ENCODE measurements at places on chromosomes 16 and 17.

GRCh38 chr16:82384949-82385348, 214.9 kb upstream of the MPHOSPH6 start:
- DNase-seq = no peak

- DNase-seq = no peak
These were observed 93.8 kb downstream of the GRIN2A start for GRCh38 chr16:10088380-10088793.

GRCh38 chr16:85423631-85424030, 189.5 kb upstream of the GSE1 start:
- DNase-seq = no peak

DNA sequence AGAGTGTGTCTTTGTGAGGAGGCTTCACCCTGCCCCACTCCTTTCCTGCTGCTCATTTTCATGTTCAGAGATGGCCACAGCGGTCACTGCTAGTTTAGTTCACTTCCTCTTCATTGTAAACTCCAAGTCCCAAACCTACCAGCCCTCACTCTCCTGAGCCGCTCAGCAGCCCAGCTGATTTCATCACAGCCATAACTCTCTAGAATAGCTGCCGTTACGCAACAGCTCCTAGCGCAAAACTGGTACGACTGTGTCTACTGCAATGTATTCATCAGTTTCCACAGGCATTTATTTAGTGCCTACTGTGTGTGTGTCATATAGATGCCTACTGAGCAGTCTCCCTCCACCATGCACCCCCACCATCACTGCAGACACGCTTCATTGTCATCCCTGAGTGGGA, 233.5 kb upstream of the RPL38 start:
- no peak for DNase-seq

GRCh38 chr17:40873801-40874200, 6.8 kb upstream of the KRT12 start:
- no peak for DNase-seq

DNA sequence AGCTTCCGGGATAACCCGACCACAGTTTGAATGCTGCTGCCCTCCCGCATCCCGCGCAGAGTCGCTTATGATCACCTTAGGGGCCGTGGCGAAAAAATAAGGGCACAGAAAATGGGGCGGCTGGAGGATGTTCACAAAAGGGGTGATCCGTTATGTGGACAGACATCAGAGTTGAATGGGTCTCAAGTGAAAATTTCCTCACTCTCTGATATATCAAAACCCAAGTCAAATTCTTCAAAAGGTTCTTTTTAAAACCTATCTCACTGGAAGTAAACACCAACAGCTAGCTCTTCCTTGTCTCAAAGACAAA, 400 bp upstream of the CEP112 start:
- no peak for DNase-seq

- DNase-seq = no peak
These were observed 747.1 kb downstream of the KCNJ2 start for GRCh38 chr17:70916469-70916868.

GRCh38 chr17:72950242-72950931, 142.1 kb downstream of the SLC39A11 start:
- DNase-seq = no peak

- no peak for DNase-seq
These were observed 121.1 kb downstream of the SOCS1 start for GRCh38 chr16:11134722-11135463.

DNA sequence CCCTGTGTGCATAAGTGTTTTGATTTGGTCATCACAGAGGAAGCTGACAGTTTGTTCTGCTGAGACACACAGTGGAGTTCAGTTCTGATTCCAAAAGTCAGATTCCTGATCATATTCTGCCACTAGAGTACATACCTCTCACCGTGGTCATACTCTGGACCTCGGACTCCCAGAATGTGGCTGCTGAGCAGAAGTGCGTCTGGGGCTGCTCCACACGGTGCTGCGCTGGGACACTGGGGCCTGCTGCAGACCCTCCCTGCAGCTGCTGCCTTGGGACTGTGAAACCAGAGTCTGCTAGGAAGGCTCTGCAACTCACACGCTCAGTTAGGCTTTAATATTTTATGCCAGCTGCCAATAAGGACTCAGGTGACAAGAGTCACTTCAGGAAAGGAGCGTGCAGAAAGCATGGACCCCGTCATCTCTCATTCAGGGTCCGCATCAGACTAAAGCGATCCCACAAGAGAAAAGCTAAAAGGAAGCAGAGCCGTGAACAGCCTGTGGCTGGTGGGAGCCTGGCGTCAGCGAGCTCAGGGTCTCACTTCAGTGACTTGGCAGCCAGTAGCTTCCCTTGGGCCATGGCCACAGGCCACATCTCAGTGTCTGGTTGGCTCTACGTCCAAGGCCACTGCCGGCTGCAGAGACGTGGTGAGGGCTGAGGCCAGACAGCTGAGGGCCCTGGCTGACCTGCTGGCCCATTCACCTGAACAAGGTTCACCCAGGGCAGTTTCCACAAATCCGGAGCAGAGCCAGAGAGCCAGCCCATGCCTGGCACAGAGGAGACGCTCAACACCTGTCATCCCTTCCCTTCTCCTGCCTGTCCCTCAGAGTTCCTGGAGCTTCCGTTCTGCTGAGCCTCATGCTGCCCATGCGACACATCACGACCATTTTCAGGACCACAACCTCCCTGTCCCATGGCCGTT, 24.7 kb upstream of the KIFC3 start:
- no peak for DNase-seq

- no peak for DNase-seq
These were observed 36.3 kb downstream of the OR1D5 start for GRCh38 chr17:3026856-3027751.

DNA sequence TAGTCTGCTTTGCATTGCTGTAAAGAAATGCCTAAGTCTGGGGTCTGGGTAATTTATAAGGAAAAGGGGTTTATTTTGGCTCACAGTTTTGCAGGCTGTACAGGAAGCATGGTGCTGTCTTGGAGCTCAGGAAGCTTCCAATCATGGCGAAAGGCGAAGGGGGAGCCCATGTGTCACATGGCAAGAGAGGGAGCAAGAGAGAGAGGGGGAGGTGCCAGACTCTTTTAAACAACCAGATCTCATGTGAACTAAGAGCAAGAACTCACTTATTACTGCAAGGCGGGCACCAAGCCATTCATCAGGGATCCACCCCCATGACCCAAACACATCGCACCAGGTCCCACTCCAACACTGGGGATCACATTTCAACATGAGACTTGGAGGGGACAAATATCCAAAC, 148.2 kb upstream of the HS3ST2 start:
- DNase-seq = no peak

- peak; percentile 40 for DNase-seq
These were observed 4.7 kb downstream of the NOD2 start for GRCh38 chr16:50697881-50698767.

GRCh38 chr16:868846-869822, 68.6 kb upstream of the GNG13 start:
- DNase-seq = no peak

DNA sequence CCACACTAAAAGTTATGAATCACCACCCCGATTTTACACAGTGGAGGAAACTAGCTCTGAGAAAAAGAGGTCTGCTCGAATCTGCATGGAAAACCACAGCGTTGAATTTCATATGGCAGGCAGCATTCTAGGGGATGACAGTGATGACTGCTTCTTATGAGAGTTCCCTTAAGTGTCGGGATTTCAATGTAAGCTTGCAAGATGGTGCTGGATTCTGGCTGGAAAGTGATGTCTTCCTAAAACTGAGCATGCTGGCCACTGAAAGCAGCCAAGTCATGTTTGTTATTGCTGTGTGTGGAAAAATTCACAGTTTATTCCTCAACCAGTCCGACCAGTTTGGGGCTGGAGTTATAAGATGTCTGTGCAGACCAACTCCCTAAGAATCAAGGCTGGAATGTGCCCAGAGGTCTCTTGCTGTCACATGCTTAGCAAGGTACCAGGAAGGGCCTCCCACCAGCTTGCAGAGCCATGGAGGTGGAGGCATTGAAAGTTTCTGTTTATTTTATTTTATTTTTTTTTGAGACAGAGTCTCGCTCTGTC, 37.2 kb upstream of the GAN start:
- no peak for DNase-seq

GRCh38 chr17:47717261-47717697, 15.8 kb upstream of the TBX21 start:
- no peak for DNase-seq

- no peak for DNase-seq
These were observed 27.1 kb upstream of the JPH3 start for GRCh38 chr16:87575027-87575804.

- DNase-seq = no peak
These were observed at the start of gene PIPOX for GRCh38 chr17:29042679-29043538. TSS of gene PIPOX (plus strand) at chr17:29043141. CDS start at chr17:29043226, 85 bp downstream.

DNA sequence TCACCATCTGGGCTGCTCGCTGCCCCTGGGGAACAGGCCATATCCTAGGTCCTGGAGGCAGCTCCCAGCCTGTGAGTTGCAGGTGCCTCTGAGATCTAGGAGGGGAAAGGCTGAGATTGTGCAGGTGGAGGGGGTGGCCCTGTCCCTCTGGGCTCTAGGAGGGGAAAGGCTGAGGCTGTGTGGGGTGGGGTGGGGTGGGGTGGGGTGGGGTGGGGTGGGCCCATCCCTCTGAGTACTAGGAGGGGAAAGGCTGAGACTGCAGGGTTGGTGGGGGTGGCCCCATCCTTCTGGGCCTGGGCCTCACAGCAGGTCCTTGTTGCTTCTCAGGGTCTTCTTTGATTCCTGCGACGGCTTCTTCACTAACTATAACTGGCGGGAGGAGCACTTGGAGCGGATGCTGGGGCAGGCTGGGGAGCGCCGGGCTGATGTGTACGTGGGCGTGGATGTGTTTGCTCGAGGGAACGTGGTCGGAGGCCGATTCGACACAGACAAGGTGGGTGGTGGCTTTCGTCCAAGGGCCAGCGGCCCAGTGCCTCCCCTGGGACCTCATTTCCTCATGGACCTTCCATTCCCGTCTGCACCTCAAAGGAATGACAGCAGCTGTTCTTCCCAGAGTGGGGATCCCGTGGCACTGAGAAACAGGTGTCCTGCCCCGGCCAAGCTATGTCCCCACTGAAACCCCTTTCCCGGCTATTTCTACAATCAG, 7.1 kb downstream of the ENGASE start:
- DNase-seq = no peak

DNA sequence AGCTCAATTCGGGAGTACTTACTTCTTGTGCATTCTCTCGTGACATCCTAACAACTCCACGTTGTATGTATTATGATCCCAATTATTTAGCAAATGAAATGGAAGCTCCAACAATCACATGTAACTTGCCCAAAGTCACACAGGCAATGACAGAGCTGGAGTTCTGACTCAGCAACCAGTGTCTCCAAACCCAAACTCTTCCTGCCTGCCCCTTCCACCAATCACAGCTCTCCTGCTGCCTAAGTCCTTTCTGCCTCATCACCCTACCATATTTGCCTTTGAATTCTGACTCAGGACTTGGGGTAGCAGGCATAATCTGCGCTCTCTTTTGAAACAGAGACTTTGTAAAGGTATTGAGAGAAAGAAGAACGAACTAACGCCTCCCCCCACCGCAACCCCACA, 245.2 kb upstream of the MAF start:
- DNase-seq = no peak

DNA sequence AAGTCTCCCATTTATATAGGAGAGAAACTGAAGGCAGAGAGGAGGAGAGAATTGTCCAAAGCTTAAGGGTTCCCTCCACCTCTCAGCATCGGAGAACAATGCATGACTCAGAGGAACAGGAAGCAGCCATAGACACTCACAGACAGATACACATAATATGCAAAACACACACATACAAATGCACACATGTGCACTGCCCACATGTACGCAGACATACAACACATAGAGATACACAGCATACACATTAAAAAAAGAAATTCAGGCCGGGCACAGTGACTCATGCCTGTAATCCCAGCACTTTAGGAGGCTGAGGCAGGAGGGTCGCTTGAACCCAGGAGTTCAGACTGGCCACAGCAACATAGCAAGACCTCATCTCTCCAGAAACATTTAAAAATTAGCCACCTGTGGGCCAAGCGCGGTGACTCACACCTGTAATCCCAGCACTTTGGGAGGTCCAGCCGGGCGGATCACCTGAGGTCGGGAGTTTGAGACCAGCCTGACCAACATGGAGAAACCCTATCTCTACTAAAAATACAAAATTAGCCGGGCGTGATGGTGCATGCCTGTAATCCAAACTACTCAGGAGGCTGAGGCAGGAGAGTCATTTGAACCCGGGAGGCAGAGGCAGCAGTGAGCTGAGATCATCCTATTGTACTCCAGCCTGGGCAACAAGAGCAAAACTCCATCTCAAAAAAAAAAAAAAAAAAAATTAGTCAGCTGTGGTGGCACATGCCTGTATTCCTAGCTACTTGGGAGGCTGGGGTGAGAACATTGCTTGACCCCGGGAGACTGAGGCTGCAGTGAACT, 11.3 kb downstream of the ERAL1 start:
- DNase-seq = no peak

GRCh38 chr17:77471984-77472461, 331.3 kb downstream of the SEC14L1 start:
- DNase-seq = no peak

DNA sequence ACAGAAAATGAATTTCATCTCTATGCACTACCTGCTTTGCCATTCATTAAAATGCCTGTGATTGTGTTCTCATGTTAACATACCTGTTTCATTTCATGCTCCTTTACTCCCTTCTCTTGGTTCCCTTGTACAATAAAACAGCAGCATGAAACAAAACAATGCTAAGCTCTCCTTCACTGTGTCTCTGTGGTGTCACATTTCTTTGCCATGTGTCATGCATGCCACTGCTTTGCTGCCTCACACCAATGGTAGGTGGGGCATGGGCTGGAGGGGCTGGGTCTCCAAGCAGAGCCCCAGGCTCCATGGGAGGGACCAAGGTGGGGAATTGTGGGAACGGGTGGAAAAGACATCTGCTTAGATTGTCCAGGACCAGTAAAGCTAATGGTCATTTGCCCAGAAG, 83.6 kb downstream of the RGS9 start:
- DNase-seq = no peak

DNA sequence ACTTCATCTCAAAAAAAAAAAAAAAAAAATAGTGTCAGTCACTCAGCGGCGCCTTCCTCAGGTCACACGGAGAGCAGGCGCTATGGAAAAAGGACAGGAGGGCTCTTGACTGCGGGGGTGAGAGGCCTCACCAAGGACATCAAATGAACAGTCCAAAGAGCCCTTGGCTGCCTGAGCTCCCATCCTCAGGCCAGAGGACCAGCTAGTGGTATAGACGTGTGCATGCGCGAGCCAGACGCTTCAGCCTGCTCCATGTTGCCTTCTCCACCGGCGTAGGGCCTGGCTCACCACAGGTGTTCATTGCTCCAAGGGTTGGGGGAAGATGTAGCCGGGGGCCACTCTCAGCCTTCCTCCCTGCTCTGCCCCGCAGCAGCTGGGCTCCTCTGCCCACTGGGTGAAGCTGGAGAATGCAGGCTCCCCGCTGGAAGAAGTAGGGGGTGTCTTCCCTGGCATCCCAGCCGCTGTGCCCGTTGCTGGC, 65.8 kb upstream of the PLCG2 start:
- no peak for DNase-seq

GRCh38 chr16:60091071-60091470, 1357.0 kb upstream of the GOT2 start:
- DNase-seq = no peak

- no peak for DNase-seq
These were observed 354.8 kb downstream of the SEC14L1 start for GRCh38 chr17:77495575-77495974.

GRCh38 chr17:31570951-31571892, 179.7 kb downstream of the RAB11FIP4 start:
- no peak for DNase-seq

Data from effector memory CD8-positive, alpha-beta T cell (primary cell).